ENCODE measurements at places on chromosomes 16 and 17.

DNA sequence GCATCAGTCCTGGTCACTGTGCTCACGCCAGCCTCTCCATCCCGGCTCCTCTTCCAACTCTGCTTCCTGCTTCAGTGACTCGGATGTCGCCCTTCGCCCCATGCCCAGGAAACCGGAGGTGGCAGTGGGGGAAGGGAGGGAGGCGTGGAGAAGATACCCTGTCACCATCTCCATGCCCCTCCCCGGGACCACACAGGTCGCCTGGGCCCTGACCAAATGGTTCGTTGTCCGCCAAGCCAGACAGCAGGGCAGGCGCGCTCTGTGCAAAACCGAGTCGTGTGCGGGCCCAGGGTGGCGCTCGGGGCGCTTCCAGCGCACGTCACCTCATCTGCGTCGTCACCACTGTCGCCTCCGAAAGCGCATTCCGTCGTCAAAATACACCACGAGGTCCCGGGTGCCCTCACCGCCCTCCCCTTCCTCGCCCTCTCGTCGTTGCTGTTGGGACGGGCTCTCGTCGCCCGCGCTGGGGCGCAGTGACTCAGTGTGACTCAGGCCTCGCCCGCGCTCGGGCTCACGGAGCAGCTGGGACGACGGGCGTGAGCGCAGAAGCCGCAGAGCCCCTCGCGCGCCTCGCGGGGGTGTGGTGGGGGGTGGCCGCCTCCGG lies 39.2 kb downstream of the ZNF778 start:
- peak; percentile 84 for DNase-seq

DNA sequence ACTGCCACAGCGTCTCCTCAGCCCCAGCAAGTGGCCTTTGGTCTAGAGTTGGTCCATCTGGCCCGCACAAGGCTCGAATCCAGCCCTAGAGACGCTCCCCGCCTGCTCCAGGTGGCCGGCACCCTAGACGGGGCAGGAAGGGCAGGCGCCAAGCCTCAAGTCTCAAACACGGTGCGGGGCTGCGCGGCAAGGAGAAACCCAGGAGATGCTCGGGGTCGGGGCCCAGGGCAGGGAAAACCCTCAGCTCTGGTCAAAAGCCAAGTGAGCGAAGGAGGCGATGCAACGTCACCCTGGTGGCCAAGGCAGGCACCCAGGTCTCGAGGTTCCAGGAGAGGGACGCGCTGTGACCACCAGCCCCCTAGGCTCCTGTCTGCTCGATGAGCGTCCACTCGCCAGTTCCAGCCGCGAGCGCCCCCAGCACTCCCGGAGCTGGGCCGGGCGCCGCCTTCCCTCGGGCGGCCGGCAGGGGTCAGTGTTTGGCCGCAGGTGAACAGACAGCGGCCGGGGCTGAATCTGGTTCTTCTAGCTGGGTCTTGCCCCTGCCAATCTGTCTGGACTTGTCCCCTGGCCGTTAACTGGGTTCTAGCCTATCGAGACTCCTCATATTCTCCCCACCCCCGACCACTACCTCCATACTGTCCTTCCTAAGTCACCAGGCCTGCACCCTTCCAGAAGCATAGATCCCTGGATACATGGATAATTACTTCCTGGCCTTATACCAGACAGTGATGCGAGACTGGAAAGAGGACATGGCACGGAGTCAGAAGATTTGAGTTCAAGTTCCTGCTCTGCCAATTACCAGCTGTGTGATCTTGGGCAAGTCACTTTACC lies 44.0 kb downstream of the PRAC1 start:
- DNase-seq: peak; percentile 84

DNA sequence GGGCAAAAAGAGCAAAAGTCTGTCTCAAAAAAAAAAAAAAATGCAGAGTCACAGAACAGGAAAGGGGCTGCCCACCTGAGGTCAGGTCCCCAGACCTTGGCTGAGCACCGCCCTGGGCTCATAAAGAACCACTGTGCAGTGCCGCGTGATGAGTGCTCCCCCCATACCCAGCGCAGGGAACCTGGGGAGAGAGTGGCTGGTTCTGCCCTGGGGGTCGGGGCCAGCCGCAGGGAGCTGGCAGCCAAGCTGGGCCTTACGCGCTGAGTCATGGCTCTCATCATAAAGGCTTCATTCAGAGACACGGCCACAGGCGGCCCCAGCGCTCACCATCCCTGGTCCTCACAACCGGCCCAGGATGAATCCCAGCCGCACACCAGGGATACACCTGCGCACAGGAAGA lies 80.7 kb downstream of the RAB11FIP4 start:
- no peak for DNase-seq

GRCh38 chr16:86988920-86989696 lies 328.1 kb downstream of the C16orf95 start:
- DNase-seq: no peak

- no peak for DNase-seq
These were observed 3.2 kb downstream of the FAHD1 start for GRCh38 chr16:1830213-1830612.

GRCh38 chr17:72458301-72458700 lies 337.5 kb downstream of the SOX9 start:
- no peak for DNase-seq

DNA sequence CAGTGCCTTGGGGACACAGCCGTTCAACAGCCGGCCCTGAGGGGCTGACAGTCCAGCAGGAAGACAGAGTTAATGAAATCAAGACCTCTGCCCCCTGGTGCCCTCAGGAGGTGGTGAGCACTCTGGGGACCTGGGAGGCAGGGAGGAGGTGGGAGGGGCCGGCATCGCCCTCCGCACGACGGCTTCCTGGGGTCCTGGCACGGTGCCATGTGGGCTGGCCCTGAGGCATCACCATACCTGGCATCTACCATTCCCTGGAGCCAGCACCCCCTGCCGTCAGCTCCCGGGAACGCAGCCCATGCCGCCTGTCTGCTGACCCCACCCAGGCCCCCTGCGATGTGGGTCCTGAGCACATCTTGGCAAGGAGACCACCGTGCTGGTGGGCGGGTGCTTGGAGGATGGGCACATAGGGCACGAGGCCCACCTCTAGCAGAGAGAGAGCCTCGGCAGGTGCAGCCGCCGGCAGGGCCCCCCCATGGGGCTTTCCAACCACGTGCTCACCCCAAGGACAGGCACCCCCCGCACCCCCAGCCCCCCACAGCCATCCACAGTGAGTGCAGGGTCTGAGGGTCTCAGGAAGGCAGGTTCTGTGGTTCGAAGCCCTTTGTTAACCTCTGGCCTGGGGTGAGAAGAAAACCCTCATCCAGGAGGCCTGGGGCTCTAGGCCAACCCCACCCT lies 52.5 kb downstream of the ZFPM1 start:
- DNase-seq: peak; percentile 81

GRCh38 chr17:28576758-28577465 lies at the start of gene ALDOC:
ALDOC (minus strand) TSS chr17:28576895; CDS start chr17:28575532, 1,363 bp downstream.
- DNase-seq: peak; percentile 99

DNA sequence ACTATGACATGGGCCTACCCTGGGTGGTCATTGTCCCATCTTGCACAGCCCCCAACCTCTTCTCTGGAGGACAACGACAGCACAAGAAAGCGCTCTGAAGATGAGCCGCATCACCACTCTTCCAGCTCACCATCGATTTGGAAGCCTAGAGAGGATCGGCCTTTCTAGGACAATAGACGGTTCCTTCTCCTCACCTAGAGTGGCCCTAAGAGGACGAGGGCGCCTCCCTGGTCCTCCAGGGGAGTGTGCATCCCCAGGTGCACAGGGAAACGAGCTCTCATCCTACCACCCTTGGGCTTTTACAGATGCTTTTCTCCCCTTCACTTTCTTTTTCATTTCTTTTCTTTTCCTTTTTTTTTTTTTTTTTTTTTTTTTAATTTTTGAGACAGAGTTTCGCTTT lies 20.3 kb upstream of the SLC52A1 start:
- DNase-seq: no peak

Data from stimulated activated CD8-positive, alpha-beta memory T cell treated with anti-CD3 and anti-CD28 coated beads, Interleukin-4, amount 100 ng/mL, for 48 hours (primary cell).